ENCODE measurements at places on chromosomes 12 and 14.

DNA sequence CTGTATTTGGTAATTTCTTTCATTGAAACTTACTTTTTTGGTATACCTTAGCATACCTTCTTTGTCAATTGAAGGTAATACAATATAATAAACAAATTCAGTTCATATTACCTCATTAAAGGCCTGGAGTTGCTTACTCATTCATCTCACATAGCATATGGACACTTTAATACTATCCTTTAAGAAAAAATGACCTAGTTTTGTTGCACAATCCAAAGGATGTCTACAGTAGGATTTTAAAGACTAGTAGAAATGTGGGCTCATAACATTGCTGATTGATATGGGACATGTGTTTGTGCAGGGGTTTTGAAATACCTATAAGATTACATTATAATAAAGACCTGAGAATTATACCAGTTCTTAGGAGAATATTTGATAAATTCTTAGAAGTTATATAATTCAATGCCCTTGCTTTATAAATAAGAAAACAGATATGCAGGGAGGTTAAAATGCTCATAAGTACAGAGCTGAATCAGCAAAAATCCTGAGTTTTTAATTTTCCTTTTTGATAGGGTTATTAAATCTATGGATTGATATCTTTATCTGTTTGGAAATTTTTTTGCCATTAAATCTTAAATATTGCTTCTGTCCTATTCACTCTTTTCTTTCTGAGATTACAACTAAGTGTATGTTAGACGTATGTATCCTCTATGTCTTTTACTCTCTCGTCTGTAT lies 352.1 kb downstream of the ATP23 start:
- DNase-seq: no peak

GRCh38 chr12:128994856-128995255 lies 141.6 kb downstream of the GLT1D1 start:
- no peak for DNase-seq

DNA sequence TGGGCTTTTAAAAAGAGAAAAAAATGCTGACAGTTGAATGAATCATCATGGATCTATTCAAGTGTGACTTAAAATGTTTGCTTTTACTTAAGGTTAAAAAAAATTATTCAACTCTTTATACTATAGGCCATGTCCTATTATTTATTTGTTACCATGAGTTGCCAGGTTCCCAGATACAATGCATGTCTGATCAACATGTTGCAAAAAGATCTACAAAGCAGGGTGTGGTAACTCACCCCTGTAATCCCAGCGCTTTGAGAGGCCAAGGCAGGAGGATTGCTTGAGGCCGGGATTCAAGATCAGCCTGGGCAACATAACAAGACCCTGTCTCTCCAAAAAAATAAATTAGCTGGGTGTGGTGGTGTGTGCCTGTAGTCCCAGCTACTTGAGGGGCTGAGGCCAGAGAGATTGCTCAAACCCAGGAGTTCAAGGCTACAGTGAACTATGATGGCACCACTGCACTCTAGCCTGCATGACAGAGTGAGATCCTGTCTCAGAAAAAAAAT lies 460.8 kb downstream of the BCAT1 start:
- DNase-seq: no peak

- no peak for DNase-seq
Measured at GRCh38 chr12:34354239-34355200, 332.2 kb downstream of the ALG10 start.

DNA sequence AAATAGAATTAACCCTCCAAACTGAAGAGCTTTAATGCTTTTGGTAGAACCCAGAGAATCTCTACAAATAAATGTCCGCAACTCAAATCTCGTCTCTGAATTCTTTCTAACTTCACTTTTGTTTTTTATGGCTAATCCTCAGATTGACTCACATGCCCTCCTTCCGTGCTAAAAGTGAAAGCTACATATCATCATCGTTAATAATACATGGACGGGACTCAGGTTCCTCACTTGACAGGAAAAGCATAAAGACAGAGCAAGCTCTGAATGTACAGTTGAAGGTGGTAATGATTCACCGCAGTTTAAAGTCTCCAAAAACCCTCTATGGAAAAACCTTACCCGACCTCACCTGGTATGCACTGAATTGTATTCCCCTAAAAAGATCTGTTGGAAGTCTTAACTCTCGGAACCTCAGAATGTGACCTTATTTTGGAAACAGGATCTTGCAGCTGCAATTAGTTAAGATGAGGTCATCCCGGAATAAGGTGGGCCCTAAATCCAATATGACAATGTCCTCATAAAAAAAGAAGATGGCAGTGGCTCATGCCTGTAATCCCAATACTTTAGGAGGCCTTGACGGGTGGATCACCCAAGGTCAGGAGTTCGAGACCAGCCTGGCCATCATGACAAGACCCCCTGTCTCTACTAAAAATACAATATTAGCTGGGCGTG lies 147.4 kb upstream of the FOXN3 start:
- no peak for DNase-seq

GRCh38 chr14:105397350-105397931 lies 897 bp upstream of the TEX22 start:
- DNase-seq: no peak

DNA sequence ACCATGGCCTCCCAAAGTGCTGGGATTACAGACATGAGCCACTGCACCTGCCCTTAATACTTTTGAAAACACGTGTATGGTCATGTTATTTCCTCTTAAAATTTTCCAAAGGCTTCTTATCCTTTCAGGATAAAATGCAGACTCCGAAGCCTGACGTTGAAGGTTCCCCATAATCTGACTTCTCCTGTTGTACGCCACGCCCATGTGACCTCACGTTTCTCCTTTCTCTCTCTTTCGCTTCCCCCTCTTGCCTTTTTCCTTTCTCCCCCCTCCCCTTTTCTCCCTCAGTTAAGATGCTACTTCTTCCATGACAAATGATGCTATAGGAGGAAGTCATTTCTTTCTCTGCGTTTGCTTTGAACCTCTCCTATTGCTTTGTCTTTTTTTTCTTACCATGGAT lies 266.0 kb downstream of the FBXL14 start:
- no peak for DNase-seq

DNA sequence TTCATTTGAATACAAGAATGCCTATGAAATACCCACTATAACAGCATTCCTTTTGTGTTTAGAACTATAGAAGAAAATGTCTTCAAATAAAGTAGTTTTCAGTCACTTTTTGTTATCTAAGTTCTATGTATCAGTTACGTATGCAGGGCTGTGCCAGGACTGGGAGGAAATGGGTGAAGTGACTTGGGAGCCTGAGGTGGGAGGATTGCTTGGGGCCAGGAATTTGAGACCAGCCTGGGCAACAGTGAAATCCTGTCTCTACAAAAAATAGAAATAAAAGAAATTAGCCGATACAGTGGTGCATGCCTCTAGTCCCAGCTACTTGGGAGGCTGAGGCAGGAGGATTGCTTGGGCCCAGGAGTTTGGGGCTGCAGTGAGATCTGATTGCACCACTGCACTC lies 22.9 kb upstream of the MANSC4 start:
- DNase-seq: no peak

GRCh38 chr12:63909746-63910145 lies 65.2 kb downstream of the SRGAP1 start:
- no peak for DNase-seq

GRCh38 chr12:56634242-56634836 lies 4.2 kb upstream of the BAZ2A start:
- peak; percentile 11 for DNase-seq

- DNase-seq: no peak
Measured at GRCh38 chr14:38989922-38990546, 113.0 kb downstream of the SEC23A start.

GRCh38 chr12:6426882-6427671 lies 17.7 kb upstream of the CD27 start:
- DNase-seq: peak; percentile 56

GRCh38 chr12:104344682-104345081 lies 41.1 kb downstream of the EID3 start:
- DNase-seq: no peak

DNA sequence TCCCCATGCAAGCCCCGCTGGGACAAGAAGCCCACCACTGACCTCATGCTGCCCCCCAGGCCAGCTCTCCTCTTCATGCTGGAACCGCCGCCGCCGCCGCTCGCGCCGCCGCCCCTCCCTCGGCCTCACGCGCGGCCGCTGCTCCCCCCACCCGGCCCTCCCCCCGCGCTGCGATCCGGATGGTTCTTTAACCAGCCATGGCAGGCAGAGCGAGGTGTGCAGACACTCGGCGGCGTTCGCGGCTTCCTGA lies at the start of gene DCAF5:
TSS of gene DCAF5 (minus strand) at position 218 of the 250 bp plus-strand sequence. CDS start at position 77, 141 bp downstream.
- DNase-seq: no peak

DNA sequence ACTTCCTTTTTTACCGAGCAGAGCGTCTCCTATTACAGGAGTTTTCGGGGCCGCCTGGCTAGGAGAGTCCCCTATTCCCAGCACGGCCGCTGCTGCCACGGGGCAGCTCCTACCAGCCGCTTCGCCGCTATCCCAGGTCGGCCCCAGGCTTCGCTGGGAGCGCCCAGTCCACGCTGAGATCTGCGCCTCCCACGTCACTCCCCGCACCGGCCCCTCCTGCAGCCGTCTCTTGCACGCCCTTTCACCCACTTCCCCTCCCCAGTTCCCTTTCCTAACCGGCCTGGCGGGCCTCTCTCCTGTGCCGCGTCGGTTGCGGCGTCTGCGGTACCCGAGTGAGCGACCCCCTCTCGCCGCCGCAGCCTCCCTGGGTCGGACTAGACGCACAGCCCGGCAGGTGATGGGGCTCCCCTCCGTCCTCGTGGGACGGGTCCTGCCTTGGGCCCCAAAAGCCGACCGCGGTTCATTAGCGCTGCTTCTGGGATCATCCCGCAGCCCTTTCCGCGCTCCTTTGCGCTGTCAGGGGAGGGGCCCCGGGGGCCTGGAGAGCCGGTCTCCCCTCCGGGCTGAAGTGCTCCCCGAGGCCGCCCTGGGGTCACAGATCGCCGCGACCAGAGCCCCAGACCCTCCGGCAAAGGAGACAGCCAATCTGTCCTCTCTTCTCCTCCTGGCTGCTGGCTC lies 1318.4 kb downstream of the TMEM121 start:
- peak; percentile 72 for DNase-seq

GRCh38 chr12:77160931-77161330 lies 95.6 kb upstream of the E2F7 start:
- DNase-seq: no peak
